EH (cell line): ENCODE measurements at places on chromosomes 7 and 10.
A peak's percentile ranks its signal among the peaks of the same experiment; 100 is the strongest.

DNA sequence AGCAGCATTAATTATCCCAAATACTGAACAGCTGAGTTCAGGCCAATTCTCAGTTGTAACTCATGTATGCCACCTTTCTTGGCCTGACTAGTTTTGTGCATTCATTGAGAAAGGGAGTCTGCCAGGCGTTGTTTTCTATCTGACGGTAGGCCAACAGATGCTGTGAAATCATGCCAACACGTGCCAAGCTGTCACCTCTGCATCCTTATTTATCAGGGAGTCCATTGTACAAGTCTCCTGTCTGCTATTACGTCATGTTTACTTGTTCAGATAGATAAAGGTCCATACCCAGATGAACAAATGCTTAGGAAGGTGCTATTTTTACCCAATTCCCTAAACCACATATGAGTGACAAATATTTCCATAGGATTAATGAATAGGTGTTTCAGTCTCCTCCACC is 127.2 kb upstream of the CDK6 start:
- no peak for DNase-seq

- DNase-seq: peak; percentile 5
Observed at GRCh38 chr10:121418126-121418777, 180.0 kb downstream of the FGFR2 start.

DNA sequence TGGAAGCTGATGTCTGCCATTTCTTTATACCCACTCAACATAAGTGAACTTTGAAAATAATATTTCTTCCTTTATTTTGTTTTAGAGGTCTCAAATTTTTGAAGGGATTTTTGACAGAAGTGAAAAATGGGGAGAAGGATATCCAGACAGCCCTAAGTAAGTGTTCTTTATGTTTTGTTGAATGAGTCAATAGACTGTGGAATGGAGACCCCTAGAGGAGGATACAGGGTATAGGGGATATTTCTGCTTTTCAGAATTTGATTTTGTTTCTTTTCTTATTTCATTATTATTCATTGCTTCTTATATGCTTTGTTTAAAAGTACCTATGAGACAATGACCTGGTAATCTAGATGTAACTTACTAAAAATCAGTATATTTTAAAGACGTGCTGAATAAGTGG is 34.4 kb downstream of the PLEKHA8 start:
- DNase-seq: peak; percentile 60

DNA sequence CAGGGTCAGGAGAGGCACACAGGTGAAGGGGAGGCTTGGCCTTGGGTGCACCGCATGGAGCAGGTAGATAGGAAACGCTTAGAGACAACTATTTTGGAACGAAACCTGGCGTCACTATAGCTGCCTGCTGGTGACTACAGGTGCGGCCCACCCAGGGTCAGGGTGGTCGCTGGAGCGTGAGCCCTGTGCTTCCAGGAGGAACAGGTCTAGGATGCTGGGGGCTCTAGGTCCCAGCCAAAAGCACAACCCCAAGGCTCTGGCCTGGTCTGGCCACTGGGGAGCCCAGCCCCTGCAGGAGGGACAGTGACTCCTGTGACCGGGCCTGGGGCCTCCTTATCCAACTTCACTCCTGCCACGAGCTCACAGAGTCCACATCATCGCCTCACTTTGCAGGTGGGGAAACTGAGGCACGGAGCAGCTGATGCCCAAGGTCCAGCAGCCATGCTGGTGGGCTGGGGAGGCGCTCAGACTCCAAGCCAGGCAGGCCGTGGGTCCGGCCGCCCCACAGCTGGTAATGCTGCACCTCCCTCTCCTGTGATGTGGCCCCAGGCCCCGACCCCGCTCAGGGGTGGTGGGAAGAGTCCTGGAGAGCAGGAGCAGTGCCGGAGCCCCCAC is 9.0 kb downstream of the LFNG start:
- DNase-seq: no peak
